Gastroesophageal sphincter (tissue), 4 donors: ENCODE measurements at places on chromosomes 2 and 18. TPM values are rescaled to one million over a fixed set of nuclear protein-coding genes. Genes with fewer than 3 reads are reported as not detected.

- no peak for ATAC-seq
Observed at GRCh38 chr2:160085662-160086061, 23.2 kb upstream of the PLA2R1 start.

- no peak for ATAC-seq
Observed at GRCh38 chr2:949384-950079, 1.1 kb upstream of the SNTG2 start.

- ATAC-seq, result peak; percentile 46
Observed at GRCh38 chr18:76451396-76452331, 43.4 kb downstream of the ZNF516 start.

- no peak for ATAC-seq
Observed at GRCh38 chr2:38602136-38602731, 494 bp downstream of the HNRNPLL start.

CABLES1 gene
- total RNA-seq, result 24.0 TPM

CYTIP gene
- total RNA-seq, result 1.6 TPM

CELF4 gene
- 0.81 TPM for total RNA-seq

SCYGR8 gene
- not detected for total RNA-seq

CHRNG gene
- not detected for total RNA-seq
